ENCODE measurements at places on chromosomes 2 and 18. TPM values are rescaled to one million over a fixed set of nuclear protein-coding genes. Genes with fewer than 3 reads are reported as not detected.
A peak's percentile ranks its signal among the peaks of the same experiment; 100 is the strongest.

GRCh38 chr18:32167980-32168730 lies 21.7 kb upstream of the MEP1B start:
- no peak for DNase-seq
- H3K36me3 ChIP-seq, result no peaks in the 10 kb centered on the region
- H3K4me3 ChIP-seq, result no peak overlapping the region
- no peaks in the 10 kb centered on the region for H3K4me1 ChIP-seq

DNA sequence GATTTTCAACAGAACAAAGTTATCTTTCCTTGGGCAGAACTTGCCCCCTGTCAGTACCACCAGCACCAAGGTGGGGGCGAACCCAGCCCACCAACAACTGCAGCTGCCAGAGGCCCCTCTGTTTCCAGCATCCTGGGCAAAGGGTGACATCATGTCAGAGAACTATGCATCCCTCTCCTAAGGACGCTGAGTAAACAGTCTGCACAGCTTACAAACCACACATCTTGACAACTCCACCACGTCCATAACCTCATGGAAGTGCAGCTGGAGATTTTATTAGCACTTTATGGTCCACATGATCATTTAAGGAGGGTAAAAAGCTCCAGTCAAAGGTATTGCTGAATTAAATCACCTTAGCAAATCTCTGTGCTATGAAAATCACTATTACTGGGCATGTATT lies 40.4 kb downstream of the PIEZO2 start:
- no peaks in the 10 kb centered on the region for H3K36me3 ChIP-seq
- no peaks in the 10 kb centered on the region for H3K4me1 ChIP-seq
- no peaks in the 10 kb centered on the region for H3K27me3 ChIP-seq
- no peak overlapping the region for H3K4me3 ChIP-seq
- no peak for DNase-seq
- no peak overlapping the region for H3K27ac ChIP-seq

DNA sequence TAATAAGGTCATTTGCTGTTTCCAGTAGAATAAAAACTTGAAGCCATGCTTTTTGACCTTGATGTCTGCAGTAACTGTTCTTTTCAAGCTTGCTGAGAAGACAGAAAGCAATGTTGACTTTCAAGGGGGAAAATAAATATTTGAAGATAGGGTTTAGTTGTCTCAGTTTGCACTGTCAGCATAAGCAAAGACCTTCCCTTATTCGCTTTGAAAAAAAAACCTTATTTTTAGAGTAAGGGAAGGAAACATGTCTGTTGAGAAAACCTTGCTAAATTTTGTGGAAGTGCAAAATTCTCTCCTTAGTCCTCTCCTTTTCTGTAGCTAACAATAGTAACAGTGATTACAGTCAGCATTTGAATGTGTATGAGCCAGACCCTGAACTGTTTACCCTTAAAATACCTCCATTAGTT lies 43.1 kb downstream of the MAP4K4 start:
- H3K27ac ChIP-seq, result no peak overlapping the region
- peaks cover 46% of the 10 kb centered on the region for H3K4me1 ChIP-seq
- no peaks in the 10 kb centered on the region for H3K27me3 ChIP-seq
- DNase-seq, result no peak

DNA sequence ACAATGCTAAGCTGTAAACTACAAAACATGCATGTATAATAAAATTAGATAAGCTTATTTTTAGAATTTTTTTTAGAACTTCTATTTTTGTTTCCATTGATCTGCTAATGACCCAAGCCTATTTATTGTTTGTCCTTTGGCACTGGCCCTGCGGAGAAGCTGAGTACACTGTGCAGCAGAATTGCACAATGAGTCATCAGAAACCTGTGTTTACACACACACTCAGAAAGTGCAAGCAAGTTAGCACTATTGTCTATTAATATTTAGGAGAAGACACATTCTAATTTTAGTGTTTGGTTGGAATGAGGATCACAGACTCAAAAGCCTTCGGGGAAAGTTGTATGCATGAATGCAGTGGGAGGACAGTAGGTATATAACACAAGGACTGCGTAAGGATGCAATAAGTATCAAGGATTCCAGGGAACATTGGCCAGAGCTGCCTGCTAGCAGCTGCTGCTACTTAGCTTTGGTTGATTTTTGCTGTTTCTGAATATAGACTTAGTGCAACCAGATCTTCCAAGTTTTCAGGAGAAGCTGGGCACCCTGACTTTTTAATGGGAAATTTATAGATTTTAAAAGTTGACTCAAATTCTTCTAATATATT lies 128.2 kb downstream of the KCNH7 start:
- no peak overlapping the region for H3K27ac ChIP-seq
- no peak for DNase-seq
- H3K4me3 ChIP-seq, result no peak overlapping the region
- H3K4me1 ChIP-seq, result no peaks in the 10 kb centered on the region
- no peaks in the 10 kb centered on the region for H3K27me3 ChIP-seq

GRCh38 chr2:215699700-215700538 lies 264.1 kb upstream of the FN1 start:
- DNase-seq, result no peak
- H3K27me3 ChIP-seq, result peaks cover 2% of the 10 kb centered on the region
- no peaks in the 10 kb centered on the region for H3K36me3 ChIP-seq
- H3K4me3 ChIP-seq, result no peak overlapping the region

DNA sequence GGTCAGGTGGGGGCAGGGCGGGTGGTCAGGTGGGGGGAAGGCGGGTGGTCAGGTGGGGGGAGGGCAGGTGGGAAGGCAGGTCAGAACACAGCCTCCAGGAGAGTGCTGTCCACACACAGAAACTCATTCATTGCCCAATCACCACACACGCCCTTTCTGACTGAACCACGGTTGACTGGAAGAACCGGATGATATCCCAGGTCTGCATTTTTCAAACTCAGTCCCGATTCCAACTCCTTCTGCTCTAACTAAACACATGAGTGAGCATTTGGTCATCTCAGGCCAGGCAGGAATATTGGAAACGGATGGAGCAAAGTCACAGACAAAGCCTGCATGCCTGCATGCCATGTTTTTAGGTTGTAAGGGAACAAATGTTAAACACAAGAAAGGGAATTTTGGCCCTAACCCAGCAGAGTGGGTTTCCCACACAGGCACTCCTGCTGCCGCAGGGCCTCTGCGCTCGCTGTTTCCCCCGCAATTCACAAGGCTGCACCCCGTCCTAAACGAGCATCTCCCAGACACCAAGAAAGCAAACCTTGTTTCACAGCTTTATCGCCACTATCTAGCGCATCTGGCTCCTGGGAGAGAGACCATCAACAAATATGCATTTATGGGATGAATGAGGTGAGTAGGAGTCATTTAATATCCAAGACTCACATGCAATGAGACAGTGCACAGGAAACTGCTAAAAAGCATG lies 100.1 kb downstream of the ZNF516 start:
- H3K27ac ChIP-seq, result no peak overlapping the region
- no peaks in the 10 kb centered on the region for H3K36me3 ChIP-seq
- no peak for DNase-seq
- peaks cover 17% of the 10 kb centered on the region for H3K4me1 ChIP-seq

GRCh38 chr2:40380041-40380440 lies 71.8 kb downstream of the SLC8A1 start:
- no peaks in the 10 kb centered on the region for H3K27me3 ChIP-seq
- no peaks in the 10 kb centered on the region for H3K4me1 ChIP-seq
- no peak overlapping the region for H3K4me3 ChIP-seq
- no peak for DNase-seq
- H3K27ac ChIP-seq, result no peak overlapping the region

GRCh38 chr2:152716805-152717227 lies 445 bp downstream of the PRPF40A start:
- no peak for DNase-seq
- H3K27ac ChIP-seq, result peak overlapping the region; percentile 97
- H3K36me3 ChIP-seq, result peaks cover 23% of the 10 kb centered on the region
- H3K4me1 ChIP-seq, result peaks cover 32% of the 10 kb centered on the region

- no peaks in the 10 kb centered on the region for H3K27me3 ChIP-seq
- peaks cover 17% of the 10 kb centered on the region for H3K4me1 ChIP-seq
- H3K36me3 ChIP-seq, result peaks cover 2% of the 10 kb centered on the region
- H3K27ac ChIP-seq, result no peak overlapping the region
These were observed 49.5 kb downstream of the LBH start for GRCh38 chr2:30280596-30281434.

GRCh38 chr18:47413327-47413726 lies 161.9 kb upstream of the SKOR2 start:
- H3K27ac ChIP-seq, result no peak overlapping the region
- DNase-seq, result no peak
- H3K4me3 ChIP-seq, result no peak overlapping the region

DNA sequence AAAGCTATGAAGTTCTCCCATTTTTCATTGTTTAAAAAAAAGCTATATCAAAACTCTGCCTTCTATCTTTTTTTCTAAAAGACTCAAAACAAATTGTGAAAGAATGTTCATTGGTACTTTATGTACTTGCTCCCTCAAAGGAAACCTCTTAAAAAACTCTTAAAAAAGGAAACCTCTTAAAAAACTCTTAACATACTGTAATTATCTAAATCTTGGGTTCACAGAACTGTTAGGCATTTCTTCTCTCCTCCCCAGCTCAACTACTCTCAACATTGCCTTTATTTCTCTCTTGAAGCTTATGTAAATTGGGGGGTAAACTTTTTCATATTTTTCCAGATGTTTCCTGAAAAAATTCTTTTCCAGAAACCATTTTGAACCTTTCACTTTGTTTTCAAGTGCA lies 330.5 kb upstream of the SLC39A10 start:
- DNase-seq, result no peak
- H3K4me1 ChIP-seq, result no peaks in the 10 kb centered on the region
- no peak overlapping the region for H3K4me3 ChIP-seq

DNA sequence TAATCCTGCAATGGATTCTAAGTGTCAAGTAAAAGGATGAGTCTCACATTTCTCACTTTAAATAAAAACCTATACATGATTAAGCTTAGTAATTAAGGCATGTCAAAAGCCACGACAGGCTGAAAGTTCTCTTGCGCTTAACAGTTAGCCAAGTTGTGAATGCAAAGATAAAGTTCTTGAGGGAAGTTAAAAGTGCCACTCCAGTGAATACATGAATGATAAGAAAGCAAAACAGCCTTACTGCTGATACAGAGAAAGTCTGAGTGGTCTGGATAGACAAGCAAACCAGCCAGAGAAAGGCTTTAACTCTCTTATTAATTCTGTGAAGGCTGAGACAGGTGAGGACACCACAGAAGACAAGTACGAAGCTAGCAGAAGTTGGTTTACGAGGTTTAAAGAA lies 12.7 kb downstream of the THOC1 start:
- H3K4me3 ChIP-seq, result no peak overlapping the region
- no peaks in the 10 kb centered on the region for H3K27me3 ChIP-seq
- H3K4me1 ChIP-seq, result no peaks in the 10 kb centered on the region
- DNase-seq, result no peak

DNA sequence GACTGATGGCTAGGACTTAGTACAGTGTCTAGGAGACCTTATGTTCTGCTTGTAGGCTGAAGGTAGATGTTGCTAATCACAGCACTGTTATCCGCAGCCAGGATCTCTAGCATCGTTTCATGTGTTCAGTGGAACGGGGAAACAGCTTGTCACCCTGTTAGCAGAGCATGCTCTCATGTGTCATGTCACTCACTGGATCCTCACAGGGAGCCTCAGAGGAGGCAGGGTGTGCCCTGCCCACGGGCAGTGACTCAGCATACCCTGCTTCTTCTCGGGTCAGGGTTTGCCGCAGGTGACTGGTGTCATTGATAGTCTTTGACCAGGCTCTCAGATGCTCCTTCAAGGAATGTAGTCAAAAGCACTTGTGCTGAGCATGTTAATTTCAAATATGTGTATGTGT lies 44.4 kb downstream of the RPIA start:
- H3K4me3 ChIP-seq, result no peak overlapping the region
- no peak for DNase-seq
- H3K27me3 ChIP-seq, result no peaks in the 10 kb centered on the region
- peaks cover 3% of the 10 kb centered on the region for H3K36me3 ChIP-seq
- no peak overlapping the region for H3K27ac ChIP-seq

DNA sequence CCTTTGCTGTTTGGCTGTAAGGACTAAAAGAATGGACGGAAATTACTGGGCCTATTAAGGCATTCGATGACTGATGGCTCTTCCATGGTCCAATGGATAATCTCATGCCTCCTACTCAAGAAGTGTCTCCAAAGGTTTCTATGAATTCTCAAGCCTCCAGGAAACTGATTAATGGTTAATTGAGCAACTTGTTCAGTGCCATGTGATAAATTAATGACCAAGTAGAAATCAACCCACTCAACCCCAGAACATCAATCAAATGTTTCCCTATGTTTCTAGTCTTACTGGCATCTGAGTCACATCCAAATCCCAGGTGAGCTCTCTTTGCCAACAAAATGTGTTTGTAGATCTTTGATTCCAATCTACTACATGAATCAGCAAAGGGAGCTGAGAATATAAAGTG lies 103.6 kb downstream of the NXPH2 start:
- DNase-seq, result no peak
- H3K4me3 ChIP-seq, result no peak overlapping the region
- no peak overlapping the region for H3K27ac ChIP-seq

- H3K36me3 ChIP-seq, result peaks cover 5% of the 10 kb centered on the region
- H3K4me1 ChIP-seq, result peaks cover 20% of the 10 kb centered on the region
- DNase-seq, result no peak
- H3K27me3 ChIP-seq, result no peaks in the 10 kb centered on the region
- H3K27ac ChIP-seq, result peak overlapping the region; percentile 44
- H3K4me3 ChIP-seq, result no peak overlapping the region
These were observed 60.3 kb upstream of the AGPS start for GRCh38 chr2:177332026-177332991.

DNA sequence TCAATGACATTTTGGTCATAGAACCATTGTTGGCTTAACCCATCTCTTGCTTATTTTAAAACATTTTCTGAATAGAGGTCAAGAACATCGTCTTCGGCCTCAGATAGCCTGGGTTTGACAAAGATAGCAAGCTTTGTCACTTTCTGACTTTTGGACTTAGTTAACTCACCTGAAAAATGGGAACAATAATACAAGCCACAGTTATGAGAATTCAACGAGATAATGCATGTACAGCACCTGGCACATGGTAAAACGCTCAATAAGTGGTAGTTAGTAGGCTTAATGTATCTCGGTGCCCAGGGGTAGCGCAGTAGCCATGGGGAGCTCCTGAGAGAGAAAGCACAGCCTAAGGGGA lies 446 bp upstream of the COPS7B start:
- no peaks in the 10 kb centered on the region for H3K27me3 ChIP-seq
- H3K4me1 ChIP-seq, result peaks cover 47% of the 10 kb centered on the region
- DNase-seq, result no peak
- peak overlapping the region; percentile 75 for H3K27ac ChIP-seq
- H3K36me3 ChIP-seq, result peaks cover 1% of the 10 kb centered on the region

- no peak overlapping the region for H3K4me3 ChIP-seq
- no peak overlapping the region for H3K27ac ChIP-seq
- H3K36me3 ChIP-seq, result no peaks in the 10 kb centered on the region
These were observed 68.2 kb upstream of the MC2R start for GRCh38 chr18:13983506-13983905.

GRCh38 chr2:106863387-106863786 lies 22.6 kb downstream of the ST6GAL2 start:
- H3K4me3 ChIP-seq, result no peak overlapping the region
- DNase-seq, result no peak
- no peaks in the 10 kb centered on the region for H3K4me1 ChIP-seq
- H3K36me3 ChIP-seq, result no peaks in the 10 kb centered on the region
- H3K27ac ChIP-seq, result no peak overlapping the region

GRCh38 chr2:127637236-127637630 lies 8.7 kb upstream of the GPR17 start:
- H3K27ac ChIP-seq, result no peak overlapping the region
- H3K4me1 ChIP-seq, result peaks cover 28% of the 10 kb centered on the region
- H3K36me3 ChIP-seq, result peaks cover 3% of the 10 kb centered on the region
- H3K27me3 ChIP-seq, result no peaks in the 10 kb centered on the region
- DNase-seq, result no peak

Gene TOGARAM2
- 5.2 TPM for total RNA-seq

Gene ANKRD53
- 0.33 TPM for total RNA-seq

Gene HOXD12
- total RNA-seq, result not detected

Gene ZNF521
- total RNA-seq, result not detected

Gene NEB
- total RNA-seq, result 1.2 TPM

Gene CRYGC
- not detected for total RNA-seq

Gene ALPP
- total RNA-seq, result not detected

Gene C2orf92
- 8.8 TPM for total RNA-seq

Gene MEP1B
- total RNA-seq, result not detected

Gene NPHP1
- total RNA-seq, result 0.43 TPM

Data from activated naive CD8-positive, alpha-beta T cell treated with anti-CD3 and anti-CD28 coated beads, Interleukin-2, amount 10 ng/mL, durations not matched to agents 7 days and 5 days (primary cell).